Retina (tissue), 1 donor: ENCODE measurements at places on chromosomes 1 and 21.

GRCh38 chr1:208006258-208006920 lies 95.5 kb upstream of the CD34 start:
- DNase-seq, result no peak

DNA sequence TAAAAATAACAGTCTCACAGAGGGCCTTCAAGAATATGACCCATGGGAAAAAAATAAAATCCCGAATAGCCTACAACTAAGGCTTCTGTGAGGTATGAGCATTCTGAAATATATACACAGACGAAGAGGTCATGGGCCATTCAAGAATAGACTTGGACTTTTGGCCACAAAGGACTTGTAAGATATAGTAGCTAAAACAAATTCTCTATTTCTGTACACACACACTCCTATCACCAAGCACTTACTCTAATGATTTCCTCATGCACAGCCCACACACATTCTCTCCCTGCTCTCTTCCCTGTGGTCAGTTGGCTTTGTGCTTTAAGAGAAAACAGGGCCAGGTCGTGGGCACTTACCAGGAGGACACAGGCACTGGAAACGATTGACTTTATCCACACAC lies 69.7 kb upstream of the ADAM30 start:
- DNase-seq, result no peak

DNA sequence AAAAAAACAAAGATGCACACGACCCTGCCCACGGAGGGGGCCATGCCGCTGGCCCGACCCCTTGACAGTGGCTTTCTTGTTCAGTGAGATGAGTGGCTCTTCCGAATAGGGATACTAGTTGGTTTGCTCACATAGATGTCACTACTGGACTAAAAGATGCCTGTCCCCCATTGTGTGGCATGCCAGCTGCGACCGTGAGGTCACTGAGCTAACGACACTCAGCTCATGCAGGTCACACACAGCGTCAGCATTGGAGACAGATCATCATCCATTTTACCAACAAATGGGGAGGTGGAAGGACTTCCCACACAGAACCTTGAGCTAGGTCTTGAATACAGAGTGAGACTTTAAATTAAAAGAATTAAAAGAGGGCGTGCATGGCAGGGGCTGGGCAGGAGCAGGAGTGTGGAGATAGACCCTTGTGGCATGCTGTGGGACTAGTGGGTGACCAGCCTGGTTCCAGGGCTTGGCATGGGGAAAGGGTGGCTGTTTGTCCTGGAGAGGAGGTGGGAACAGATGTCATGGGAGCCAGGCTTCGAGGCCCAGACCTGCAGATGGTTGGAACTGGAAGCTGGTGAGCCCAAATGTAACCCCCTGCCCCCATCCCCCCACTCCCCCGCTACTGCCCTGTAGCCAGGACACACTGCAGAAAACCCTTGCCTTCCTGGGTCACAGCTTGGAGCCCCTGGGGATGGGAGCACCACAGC lies 12.4 kb downstream of the SLC1A7 start:
- no peak for DNase-seq

- no peak for DNase-seq
Measured at GRCh38 chr1:234585330-234586055, 24.5 kb downstream of the IRF2BP2 start.

- no peak for DNase-seq
Measured at GRCh38 chr1:237038211-237038610, 3.8 kb upstream of the RYR2 start.
